Coronary artery (tissue), 2 donors: ENCODE measurements at places on chromosomes 16 and 17.
A peak's percentile ranks its signal among the peaks of the same experiment; 100 is the strongest.

GRCh38 chr17:43832976-43833829 lies at the start of gene MPP3:
MPP3 (minus strand) TSS chr17:43833146; CDS start chr17:43831906, 1,240 bp downstream.
- no peak for DNase-seq

GRCh38 chr16:68187505-68187904 lies 48.4 kb downstream of the ESRP2 start:
- no peak for DNase-seq

DNA sequence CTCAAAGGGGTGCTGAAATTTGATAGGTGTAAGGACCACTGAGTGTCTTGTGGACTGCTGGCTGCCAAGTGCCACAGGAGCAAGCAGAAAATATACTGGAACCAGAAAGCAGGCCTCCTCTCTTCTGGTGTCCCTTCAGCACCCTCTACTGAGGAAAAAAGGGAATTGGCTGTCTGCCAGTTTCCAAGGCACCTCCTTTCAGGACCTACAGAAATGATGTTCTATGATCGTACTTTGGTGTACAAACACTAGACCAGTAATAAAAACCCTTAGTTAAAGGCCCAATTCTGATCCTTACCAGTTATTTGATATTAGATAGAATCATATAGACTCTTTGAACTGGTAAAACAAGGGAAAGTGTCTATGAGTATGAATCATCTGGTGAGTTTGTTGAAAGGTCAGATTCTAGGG lies 35.8 kb upstream of the BCAS3 start:
- no peak for DNase-seq

GRCh38 chr16:70757183-70757582 lies 43.8 kb downstream of the VAC14 start:
- DNase-seq = no peak

DNA sequence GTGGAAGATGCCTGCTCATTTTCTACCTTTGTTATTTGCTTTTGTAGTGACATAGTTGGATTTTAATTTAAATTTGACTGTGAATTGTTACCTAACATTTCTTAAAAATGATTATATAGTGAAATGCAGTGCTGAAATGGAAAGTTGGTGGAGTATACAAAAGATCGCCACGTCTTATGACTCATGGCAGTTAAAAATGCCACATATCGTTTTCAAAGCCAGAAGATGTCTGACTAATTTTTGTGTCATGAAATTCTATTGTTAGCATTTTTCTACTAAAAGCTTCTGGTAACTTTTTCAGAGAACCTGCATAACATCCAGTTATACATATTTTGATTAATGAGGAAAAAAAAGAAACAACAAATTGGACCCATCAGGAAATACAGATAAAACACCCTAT lies 20.6 kb downstream of the MAP2K4 start:
- DNase-seq = no peak

- DNase-seq = no peak
Observed at GRCh38 chr17:77619851-77620250, 338.7 kb upstream of the TNRC6C start.

DNA sequence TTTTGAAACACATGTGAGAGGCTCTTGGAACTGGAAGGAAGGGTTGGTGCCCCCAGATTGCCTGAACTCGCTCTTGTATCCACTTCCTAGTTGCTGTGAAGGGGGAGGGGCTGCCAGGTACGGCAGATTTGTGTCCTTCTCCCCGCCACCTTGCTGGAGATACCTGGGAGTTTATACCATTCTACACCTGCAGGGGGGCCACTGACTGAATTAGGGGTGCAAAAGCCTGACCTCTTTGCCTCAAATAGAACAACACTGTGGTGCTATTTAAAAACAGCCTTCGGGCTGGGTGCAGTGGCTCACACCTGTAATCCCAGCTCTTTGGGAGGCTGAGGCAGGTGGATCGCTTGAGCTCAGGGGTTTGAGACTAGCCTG lies 35.1 kb upstream of the IL34 start:
- no peak for DNase-seq

GRCh38 chr17:80951121-80952090 lies 40.2 kb upstream of the CHMP6 start:
- DNase-seq = no peak

DNA sequence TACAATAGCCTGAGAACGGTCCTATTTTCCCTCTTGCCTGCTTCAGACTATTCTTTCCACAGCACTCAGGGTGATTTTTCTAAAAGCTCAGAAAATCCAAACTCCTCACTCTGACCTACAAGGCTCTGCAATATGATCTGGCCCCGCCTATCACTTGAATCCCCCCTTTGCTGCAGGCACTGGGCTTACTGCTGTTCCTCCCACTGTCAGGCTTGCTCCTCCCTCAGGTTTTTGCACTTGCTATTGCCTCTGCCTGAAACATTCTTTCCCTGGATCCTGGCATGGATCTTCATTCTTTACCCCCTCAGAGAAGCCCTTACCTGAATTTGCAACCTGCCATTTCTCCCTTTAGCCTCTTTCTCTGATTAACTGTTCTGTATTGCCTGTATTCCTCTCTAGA lies 52.3 kb downstream of the RPGRIP1L start:
- DNase-seq = no peak

GRCh38 chr16:73206151-73206707 lies 158.3 kb upstream of the ZFHX3 start:
- no peak for DNase-seq

- DNase-seq = no peak
Observed at GRCh38 chr17:71821511-71821910, 299.3 kb upstream of the SOX9 start.

GRCh38 chr16:74449470-74449869 lies 28.2 kb upstream of the CLEC18B start:
- DNase-seq = no peak

DNA sequence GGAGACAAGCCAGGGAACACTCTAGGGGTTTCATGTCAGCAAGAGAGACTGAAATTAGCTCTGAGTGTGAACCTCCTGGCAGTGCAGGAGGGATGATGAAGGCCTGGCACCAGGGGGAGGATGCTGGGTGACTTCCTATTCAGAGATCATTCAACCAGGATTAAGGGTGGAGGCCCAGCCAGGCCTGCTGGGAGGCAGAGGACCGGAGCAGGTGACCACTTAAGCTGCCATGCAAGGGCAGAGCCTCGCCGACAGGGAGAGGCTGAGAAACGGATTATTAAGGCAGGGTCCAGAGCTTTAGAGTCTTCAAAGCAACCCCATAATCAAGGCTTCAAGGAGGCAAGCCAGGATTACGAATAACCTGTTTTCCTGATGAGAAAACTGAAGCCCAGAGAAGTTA lies 10.6 kb upstream of the SRCIN1 start:
- DNase-seq = no peak

- DNase-seq = no peak
Observed at GRCh38 chr16:10517868-10518267, 62.5 kb downstream of the EMP2 start.

DNA sequence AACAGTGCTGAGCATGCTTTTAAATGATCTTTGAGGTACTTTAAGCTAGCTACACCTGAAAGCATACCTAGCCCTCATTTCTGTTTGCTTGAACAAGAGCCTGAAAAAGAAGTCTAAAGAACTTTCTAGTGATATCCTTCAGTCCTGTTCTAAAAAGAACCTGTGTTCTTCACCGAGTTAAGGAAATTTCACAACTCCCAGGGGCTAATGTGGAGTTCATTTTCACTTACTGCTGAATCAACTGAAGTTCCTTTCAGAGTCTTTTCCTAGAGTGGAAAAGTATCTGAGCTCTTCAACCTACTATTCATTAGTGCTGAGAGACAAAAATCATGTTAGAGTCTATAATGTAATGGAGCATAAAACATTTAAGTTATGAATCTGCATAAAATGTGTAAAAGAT lies 66.9 kb downstream of the CHD9 start:
- no peak for DNase-seq

GRCh38 chr17:56350592-56350991 lies 197.3 kb downstream of the ANKFN1 start:
- DNase-seq = no peak

DNA sequence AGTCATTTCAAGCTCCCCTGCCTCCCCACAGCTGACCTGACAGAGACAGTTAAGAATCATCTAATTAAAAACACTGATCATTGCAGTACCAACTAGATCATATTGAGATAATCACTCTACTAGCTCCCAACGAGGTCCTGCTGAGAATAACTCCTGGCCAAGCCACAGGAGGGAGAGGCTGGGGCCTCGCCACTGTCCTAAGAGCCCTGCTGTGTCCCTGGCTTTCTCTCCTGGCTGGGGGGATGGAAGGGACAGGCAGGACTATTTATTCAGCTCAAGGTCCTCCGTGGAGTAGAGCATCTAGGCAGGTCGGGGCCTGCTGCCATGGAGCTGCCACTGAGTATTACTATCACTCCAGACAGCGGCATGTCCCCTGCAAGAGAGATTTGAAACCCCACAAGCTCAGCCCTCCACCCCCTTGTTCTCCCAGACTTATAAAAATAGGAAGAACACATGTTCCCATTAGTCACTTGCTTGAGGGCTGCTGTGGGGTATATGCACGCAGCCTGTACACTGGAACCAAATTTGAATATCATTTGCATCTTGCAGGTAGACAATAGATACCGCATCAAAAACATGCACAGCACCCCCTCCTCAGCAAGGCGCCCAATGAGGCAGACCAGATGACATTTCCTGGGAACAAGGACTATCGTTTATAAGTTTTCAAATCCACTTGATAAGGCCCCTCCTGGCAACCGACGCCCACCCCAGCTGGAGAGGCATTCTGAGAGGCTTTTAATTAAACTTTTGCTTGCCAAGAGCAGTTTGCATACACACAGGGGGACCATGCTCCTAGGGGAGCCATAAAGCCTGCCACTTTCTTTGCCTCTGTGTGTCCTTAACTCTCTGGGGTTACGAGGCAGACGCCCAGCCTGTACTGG lies 385.2 kb upstream of the ZFHX3 start:
- DNase-seq = peak; percentile 35

GRCh38 chr17:49869038-49869374 lies 21.1 kb upstream of the TAC4 start:
- DNase-seq = no peak

DNA sequence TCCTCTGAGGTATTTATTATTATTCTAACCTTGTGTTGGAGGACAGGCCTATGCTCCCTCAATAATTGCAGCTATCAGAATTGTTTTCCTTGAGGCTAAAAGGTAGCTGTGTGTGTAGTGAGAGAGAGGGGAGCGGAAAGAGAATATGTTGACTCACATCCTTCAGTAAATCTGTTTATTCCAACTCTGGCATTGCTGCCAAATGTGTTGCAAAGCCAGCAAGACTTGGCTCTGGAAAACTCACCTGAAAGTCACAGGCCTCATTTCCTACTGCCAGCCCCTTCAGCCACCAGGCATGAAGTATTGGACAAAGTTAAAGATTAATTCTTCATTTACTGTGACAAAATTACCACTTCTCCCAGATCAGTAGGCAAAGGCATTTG lies 9.6 kb downstream of the CA10 start:
- DNase-seq = no peak

GRCh38 chr17:66978514-66979061 lies 14.1 kb downstream of the CACNG4 start:
- DNase-seq = no peak

DNA sequence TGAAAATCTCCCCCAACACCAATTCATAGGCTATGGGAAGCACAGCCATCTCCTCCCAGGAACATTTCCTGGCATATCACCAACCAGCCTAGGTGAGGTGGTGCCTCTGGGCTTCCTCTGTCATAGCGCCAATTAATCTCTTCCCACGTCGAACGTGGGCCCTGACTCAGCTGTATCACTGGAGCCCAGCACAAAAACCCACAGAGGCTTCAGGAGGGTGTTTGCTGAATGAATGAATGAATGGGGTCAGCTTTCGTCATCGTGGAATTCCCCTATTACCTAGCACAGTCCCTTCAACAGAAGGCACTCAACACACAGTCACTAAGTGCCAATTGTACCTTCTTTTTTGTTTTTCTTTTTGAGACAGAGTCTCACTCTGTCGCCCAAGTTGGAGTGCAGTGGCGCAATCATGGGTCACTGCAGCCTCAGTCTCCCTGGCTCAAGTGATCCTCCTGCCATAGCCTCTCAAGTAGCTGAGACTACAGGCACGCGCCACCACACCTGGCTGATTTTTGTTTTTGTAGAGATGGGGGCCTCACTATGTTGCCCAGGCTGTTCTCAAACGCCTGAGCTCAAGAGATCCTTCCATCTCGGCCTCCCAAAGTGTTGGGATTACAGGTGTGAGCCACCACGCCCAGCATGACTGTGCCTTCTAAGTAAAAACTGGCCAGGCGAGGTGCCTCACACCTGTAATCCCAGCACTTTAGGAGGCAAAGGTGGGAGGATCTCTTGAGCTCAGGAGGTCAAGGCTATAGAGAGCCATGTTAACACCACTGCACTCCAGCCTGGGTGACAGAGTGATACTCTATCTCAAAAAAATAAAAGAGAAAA lies 4.1 kb downstream of the ZNF688 start:
- no peak for DNase-seq

- DNase-seq = no peak
Observed at GRCh38 chr17:4569591-4569990, 9.2 kb upstream of the GGT6 start.

- no peak for DNase-seq
Observed at GRCh38 chr16:73614131-73614530, 566.2 kb upstream of the ZFHX3 start.

GRCh38 chr17:54956791-54957190 lies 11.7 kb downstream of the COX11 start:
- DNase-seq = no peak

- DNase-seq = no peak
Observed at GRCh38 chr16:23466162-23466885, 13.3 kb upstream of the COG7 start.

GRCh38 chr17:42917236-42917603 lies 16.6 kb downstream of the G6PC1 start:
- DNase-seq = no peak

- peak; percentile 43 for DNase-seq
Observed at GRCh38 chr17:16925461-16926060, 46.4 kb downstream of the TNFRSF13B start.

DNA sequence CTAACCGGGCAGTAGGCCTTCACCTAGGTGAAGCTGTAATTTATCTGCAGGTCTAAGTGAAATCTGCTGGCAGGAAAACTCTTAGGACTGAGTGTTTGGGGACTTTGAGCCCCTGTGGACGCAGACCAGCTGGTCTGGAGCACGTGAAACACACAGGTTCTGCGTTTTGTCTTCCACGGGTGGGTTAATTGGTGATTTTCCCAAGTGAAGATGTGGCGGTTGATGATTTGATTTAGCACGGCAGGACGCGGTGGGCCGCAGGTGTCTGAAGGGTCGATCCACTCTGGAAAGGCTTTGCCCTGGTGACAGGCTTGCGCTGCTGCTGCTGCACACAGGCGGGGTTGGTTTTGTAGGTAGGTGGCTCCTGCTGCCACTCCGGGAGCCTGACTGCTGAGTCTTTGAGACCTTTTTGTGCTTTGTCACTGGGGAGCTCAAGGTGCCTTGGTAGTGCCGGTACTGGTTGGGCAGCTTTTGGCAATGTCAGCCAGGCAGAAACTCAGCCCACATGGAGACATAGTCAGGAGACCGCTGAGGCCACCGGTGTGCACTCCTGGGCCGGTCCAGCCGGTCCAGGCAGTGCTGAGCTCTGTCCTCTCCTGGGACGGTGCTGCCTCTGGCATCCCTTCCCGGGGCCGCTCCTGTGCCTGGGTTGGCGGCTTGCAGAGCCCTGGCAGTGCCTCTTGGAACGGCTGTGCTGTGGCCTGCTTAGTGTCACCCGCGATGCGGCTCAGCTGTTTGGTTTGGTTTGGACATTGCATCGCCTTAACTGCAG lies 2.3 kb downstream of the BAIAP2 start:
- peak; percentile 90 for DNase-seq
